Fibroblast of mammary gland (primary cell): ENCODE measurements at places on chromosomes 6 and 20.

- no peak for DNase-seq
Measured at GRCh38 chr20:61932711-61933480, 132.8 kb downstream of the TAF4 start.

DNA sequence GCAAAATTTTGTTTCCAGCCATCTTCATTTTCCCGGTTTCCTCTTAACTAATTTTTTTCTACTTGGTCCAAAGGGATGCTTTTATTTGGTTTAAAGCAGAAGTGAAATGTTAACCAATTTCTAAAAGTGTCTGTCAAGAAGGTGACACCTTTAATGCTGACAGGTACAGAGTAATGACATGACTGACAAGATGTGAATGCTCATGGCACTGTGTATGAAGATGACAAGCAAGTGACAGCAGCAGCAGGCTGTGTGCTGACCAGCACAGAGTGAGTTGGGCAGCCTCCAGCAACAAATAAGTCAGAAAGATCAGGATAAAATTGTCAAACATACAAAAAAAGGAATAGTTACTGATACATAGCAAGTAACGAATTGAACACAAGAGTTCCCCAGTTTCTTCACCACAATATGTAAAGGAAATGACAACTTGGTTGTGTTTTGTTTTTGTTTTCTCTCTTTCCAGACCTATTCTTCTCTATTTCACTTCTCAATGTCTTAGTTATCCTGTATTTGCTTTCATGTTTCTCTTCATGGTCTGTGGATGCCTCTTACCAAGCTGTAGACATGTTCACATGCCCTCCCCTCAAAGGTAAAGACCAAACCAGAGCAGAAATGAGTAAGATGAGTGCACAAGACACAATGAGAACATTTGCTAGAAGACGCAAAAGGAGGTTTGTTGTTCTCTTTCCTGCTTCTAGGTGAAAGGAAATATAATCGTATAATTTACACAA, 174.9 kb downstream of the FRK start:
- no peak for DNase-seq

DNA sequence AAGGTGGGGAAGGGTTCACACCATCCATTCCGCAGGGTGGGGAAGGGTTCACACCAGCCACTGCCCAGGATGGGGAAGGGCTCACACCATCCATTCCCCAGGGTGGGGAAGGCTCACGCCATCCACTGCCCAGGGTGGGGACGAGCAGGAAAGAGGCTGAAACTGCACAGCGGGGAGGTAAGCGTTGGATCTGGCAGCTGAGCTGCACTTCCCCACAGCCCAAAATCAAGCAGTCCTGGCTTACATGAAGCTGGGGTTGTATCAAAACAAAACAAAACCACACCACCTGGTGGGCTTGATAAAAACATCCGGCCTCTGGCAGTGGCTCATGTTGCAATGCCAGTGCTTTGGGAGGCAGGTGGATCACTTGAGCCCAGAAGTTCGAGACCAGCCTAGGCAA, 268.5 kb downstream of the TAF4 start:
- DNase-seq, result no peak

GRCh38 chr20:16475225-16475624, 98.0 kb downstream of the KIF16B start:
- DNase-seq, result no peak
